Pancreas (tissue), 10 donors: ENCODE measurements at places on chromosomes 6 and 20.
A peak's percentile ranks its signal among the peaks of the same experiment; 100 is the strongest.

- no peak for DNase-seq
These were observed 20.0 kb downstream of the SUN5 start for GRCh38 chr20:32984196-32984595.

- no peak for DNase-seq
These were observed 145.1 kb downstream of the RIMS1 start for GRCh38 chr6:72031471-72031870.

- DNase-seq: no peak
These were observed 906 bp upstream of the BTN3A2 start for GRCh38 chr6:26363882-26364701.

DNA sequence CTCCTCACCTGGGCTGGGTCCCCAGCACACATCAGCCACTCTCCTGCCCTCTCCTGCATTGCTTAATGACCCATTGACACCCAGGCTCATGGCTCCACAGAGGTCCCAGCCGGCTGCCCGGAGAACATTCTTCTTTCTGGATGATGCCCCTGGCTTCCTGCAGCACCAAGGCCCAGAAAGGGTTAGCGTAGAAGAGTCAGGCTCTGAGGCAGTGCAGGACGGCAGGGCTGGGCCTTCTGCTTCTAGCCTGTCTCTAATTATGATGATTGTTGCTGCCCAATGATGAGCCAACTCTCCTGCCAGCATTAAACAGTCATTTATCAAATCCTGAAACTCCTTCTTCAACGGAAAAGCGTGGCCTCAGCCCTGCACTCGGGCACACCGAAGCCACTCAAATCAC is 66.4 kb downstream of the ZNF217 start:
- no peak for DNase-seq

GRCh38 chr6:163750431-163751031 is 336.0 kb downstream of the QKI start:
- no peak for DNase-seq

DNA sequence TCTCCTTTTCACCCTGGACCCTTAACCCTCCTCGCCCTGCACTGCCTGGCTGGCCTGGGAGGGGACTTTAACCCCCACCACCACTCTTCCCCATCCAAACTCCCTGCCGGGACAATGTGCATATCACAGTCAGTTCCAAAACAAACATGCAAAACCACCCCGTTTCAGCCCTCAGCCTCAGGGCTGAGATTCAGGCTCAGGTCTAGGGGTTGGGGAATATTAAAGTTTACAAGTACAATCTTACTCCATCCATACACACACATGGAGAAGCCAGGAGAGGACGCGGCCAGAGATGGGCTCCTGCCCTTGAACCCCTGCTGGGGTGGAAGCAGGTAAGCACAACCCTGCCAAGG is 534 bp downstream of the KIAA1755 start:
- DNase-seq: no peak

DNA sequence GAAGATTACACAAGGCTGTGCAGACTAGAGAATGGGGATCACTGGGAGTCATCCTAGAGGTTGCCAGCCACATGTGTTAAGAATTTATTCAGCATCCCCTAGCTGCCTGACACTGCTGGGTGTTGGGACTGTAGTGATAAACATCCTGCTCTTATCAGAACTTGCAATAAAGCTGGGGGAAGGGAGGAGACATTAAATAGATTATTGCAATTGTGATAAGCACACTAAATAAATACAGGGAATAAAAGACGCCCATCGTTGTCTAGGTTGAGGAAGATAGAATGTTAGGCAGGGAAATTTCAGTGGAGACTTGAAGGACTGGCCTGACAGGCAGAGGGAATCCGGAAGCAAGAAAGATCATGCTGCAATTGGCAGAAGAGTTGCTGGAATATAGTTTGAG is 33.2 kb upstream of the TRAM2 start:
- DNase-seq: no peak

GRCh38 chr20:4297127-4297826 is 281.9 kb upstream of the RNF24 start:
- no peak for DNase-seq

GRCh38 chr6:160277546-160277945 is 18.9 kb upstream of the SLC22A2 start:
- no peak for DNase-seq

DNA sequence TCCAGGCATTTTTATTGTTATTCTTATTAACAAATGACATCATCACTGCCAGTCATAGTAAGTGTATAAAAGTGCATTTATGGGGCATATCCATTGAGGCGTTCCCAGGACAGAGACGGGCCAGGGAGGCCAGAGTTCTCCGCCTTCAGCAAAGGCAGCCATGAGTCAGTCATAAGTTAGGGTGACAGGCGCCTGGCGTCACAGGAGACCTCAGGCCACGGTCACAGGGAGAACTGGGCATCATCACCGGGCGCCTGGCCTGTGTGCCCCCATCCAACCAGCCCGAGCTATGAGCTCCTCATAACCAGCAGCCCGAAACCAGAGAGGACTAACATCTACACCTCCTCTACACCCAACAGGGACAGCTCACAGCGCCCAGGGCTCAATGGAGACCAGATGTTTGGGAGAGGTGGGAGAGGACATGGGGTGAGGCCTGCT is 259.2 kb downstream of the DLL1 start:
- DNase-seq: peak; percentile 36

GRCh38 chr6:144266091-144266649 is 19.0 kb upstream of the UTRN start:
- DNase-seq: peak; percentile 75

- DNase-seq: no peak
These were observed 78.4 kb upstream of the HS3ST5 start for GRCh38 chr6:114421199-114421598.

DNA sequence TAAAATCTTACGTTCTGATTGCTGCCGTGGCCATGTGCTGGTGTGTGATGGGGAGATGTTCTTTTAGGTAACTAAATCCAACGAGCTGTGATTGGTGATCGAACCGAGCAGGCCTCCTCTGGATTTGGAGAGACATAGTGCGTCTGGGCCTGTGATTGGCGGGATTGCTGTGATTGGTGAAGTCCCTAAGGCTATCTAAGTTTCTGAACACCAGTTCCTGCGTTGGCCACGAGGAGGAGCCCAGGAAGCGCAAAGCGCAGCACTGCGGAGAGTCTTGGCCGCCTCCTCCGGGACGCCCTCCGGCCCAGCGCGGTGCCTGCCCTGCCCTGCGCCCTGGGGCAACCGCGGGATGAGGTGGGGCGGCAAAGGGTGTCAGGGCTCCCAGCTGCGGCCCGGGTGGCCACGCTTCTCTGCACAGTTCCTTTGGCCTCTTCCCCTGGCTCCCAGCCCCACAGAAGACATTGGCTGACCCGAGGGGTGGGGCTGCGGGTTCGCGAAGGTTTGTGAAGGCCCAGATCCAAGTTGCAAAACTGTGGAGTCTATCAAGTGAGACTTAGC is 33.0 kb downstream of the HNF4A start:
- DNase-seq: no peak

DNA sequence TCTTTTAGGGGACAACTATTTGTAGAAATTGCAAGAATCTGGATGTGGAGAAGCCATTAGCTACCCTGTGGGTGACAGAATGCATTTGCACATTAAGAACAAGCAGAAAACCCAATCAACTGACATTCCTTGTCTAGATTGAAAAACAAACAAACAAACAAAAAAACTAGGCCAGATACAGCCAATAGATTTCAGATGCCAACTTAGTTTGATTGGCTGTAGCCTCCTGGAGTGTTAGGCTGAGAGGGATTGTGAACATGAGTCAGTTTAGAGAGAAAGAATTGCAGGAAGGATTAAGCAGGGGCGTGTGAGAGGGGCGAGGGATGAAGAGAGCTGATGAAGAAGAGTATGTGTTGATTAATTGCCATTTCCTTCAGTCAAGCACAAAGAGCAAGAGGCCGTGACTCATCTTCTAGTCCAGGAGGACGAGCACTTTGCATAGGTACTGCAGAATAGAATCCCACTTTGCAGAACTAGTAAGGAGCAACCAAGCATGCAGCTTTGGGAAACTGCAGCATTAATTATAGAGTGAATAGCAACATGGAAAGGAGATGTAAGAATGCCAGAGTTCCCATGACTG is 188.0 kb upstream of the RAB32 start:
- no peak for DNase-seq

DNA sequence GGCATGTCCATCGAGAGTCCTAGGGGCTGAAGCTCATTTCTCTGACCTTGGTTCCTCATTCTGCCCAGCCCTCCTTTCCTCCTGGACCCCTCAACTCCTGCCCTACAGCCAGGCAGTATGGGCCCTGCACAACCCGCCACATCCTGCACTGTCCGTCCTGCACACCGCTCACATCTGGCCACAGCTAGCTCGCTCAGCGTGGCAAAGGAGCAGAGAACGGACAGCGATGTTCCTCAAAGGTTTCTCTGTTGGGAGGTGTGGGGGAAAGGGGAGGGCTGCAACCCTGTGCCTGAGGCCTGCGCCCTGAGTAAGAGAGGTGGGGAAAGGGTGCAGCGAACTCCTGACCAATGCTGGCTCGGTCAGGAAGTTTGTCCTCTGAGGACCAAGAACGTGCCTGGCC is 90.1 kb downstream of the PXDC1 start:
- no peak for DNase-seq

GRCh38 chr20:43514648-43514999 is 7.1 kb downstream of the L3MBTL1 start:
- DNase-seq: no peak

GRCh38 chr6:36422714-36423100 is 19.9 kb downstream of the PXT1 start:
- no peak for DNase-seq

DNA sequence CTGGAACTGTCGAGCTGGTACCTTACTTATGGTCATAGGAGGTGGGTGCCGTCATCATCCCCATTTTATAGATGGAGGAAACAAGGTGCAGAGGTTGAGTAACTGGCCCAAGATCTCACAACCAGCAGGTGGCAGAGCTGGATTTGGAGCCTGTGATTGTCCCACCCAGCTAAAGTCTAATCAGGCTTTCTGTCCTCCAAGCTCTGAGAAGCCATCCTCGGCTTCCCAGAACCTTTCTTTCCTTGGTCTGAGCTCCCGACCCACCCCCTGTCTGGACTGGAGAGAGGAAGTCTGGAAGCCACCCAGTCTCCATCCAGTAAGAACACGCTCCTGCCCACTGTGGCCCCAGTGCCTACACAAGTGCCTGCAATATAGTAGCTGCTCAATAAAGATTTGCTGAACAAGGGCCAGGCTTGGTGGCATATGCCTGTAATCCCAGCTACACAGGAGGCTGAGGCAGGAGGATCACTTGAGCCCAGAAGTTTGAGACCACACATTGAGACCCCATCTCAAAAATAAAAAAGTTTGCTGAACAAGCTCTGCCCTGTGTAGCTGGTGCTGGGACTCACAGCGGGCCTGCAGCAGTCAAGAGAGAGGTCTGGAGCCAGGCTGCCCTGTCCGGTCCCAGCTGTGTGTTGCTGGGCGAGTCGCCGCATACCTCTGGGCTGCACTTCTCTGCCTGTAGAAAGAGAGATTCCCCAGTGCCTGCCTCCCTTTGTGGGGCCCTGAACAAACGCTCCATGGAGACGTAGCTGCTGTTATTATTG is 32.5 kb upstream of the DLGAP4 start:
- DNase-seq: no peak

DNA sequence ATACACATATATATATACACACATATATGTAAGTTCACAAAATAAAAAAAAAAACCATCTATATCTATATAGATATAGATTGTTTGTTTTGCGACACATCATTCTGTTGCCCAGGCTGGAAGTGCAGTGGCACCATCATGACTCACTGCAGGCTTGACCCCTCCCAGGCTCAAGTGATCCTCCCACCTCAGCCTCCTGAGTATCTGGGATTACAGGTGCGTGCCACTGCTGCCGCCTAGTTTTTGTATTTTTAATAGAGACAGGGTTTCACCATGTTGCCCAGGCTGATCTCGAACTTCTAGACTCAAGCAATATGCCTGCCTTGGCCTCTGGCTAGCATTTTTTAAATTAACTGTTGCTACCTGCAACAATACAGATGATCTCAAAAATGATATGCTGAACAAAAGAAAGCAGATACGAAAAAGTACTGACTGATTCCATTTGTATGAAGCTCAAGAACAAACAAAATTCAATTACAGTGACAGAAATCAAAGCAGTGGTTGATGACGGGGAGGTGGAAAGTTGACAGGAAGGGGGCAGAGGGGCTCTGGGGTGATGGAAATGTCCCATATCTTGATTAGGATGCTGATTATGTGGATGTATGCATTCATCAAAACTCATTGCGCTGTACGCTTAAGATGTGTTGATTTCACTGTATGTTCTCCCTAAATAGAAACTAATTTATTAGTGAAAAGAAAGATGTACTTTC is 49.6 kb downstream of the ATXN1 start:
- no peak for DNase-seq

GRCh38 chr20:50215101-50215690 is 24.6 kb downstream of the CEBPB start:
- DNase-seq: no peak

DNA sequence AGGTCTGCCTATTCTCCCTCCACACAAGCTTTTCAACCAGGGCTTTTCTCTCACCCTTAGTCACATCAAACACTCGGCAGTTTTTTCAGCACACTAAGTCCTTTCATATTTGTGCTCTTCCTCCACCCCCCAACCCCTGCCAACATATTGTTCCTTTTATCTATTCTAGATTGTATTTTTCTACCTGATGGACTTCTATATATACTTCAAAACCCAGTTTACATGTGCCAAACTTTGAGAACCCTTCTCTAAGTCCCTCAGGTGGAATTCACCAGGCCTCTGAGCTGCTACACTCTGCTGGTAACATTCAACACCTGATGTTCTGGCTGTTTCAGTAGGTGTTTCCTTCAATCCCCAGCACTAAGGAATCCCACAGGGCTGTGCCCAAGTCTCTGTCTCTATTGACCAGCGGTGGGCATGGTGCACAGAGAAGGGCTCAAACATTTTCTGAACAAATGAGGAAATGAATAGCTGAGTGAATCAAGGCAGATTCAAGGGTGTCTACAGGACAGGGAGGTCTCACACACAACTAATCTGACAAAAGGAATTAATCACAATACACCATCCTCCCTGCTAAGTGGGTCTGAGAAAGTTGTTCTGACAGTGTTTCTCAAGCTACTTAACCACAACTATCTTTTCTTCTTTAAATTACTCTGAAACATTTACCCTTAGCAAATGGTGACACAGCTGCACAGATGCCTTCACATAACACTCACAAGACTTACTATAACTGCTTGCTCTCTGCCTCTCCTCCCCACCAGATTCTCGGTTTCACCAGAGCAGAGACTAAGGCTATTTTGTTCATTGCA is 166.5 kb downstream of the TSHZ2 start:
- DNase-seq: no peak

DNA sequence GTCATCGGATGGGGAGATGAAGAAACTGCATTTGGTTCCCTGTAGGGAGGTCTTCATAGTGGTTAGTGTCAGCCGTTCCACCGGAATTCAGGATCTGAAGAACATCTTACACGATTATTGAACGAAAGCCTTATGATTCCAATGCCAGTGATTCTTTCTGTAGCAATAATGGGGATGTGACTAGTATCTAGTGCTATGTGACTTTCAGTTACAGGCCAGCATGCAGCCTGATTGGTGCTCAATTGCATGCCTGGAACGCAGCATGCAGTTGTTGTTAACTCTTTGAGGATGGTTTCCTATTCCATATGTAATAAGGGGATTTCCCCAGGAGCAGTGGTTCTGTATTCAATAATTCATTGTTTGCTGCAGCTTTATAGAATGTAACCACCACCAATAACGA is 71.6 kb upstream of the SLC22A1 start:
- DNase-seq: no peak
